ENCODE measurements at places on chromosomes 6 and 20.

DNA sequence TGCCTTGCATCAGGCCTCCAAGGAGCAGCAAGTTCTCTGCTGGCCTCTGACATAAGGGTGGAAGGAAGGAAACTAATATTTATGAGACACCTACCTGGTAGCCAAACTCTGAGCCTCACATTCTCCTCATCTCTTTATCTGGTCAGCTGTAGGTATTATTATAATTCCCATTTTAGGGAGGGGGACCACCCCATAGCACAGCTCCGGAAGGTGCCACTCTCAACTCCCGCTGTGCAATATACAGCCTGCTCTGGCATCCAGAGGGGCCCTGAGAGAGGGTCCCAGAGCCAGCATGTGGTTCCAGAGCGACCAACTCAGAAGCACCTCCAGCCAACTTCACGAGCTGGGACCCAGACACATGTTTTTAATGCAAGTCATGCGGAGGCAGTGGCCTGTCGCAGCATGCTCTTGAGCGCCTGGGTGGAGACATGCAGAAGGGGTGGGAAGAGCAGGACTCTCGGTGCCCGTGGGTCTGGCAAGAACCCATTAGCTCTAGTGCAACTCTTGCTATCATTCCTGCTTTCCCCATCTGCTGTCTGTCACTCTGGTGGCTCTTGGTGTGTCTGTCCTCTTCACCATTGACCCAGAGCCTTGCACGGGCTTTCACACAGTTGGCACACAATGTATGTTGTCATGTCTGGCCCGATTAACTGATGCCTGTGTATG lies 15.0 kb upstream of the MYMX start:
- no peak for DNase-seq

- no peak for DNase-seq
Observed at GRCh38 chr20:6705106-6705766, 62.2 kb upstream of the BMP2 start.

DNA sequence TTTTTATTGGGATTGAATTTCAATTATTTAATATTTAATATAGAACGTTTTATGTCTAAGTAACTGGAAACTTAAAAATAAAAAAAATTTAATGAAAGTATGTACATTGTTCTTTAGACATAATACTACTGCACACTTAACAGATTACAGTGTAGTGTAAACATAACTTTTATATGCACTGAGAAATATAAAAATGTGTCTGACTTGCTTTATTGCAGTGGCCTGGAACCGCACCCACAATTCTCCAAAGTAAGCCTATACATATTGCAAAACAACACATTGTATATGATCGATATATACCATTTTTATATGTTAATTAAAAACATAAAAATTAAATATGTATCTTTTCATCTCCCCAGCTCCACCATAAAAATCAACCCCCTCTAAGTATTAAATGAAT lies 42.8 kb downstream of the GFOD1 start:
- DNase-seq = no peak

DNA sequence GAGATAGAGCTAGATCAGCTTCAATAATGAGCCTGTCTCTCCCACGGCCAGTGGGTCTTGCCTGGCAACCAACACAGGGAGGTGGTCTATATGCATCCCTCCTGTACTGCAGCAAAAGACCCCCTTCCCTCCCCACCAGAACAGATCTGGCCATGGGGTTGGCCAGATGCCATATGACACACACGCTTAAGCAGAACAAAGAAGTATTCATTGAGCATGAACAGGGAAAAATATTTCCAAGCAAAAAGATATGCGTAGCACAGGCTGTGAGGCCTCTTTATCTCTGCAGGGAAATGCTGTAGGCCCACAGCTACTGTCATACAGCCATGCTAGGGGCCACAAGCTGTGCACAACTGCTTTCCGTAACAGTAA lies 73.4 kb upstream of the NRSN1 start:
- DNase-seq = no peak

GRCh38 chr6:39841291-39841690 lies 49.1 kb downstream of the DAAM2 start:
- DNase-seq = no peak

DNA sequence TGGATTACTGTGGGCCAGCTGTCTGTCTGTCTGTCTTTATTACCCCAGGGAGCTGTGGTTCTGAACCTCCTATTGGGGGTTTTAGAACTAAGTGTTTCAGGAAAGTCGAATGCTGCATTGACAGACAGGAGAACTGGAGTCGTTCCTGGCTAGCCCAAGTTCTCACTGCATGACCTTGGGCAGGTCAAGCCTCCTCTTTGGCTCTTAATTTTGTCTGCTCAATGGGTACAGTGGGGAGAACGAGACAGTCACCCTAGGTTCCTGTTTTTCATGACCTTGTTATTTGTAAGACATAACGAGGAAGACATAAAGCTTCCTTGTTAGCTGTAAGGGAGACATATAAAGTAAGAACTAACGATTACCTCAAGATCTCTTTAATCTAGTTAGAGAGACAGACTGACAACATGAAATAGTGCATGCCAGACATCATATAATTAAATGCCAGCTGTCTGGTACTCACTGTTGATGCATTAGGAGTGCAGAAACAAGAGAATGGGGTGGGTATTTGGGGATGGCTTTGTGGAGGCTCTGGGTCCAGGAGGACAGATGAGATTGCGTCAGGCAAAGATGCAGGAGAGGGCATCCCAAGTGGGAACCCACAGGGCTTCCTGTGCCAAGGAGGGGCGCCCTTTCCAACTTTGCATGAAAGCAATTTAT lies 3.7 kb upstream of the CCDC167 start:
- DNase-seq = no peak

DNA sequence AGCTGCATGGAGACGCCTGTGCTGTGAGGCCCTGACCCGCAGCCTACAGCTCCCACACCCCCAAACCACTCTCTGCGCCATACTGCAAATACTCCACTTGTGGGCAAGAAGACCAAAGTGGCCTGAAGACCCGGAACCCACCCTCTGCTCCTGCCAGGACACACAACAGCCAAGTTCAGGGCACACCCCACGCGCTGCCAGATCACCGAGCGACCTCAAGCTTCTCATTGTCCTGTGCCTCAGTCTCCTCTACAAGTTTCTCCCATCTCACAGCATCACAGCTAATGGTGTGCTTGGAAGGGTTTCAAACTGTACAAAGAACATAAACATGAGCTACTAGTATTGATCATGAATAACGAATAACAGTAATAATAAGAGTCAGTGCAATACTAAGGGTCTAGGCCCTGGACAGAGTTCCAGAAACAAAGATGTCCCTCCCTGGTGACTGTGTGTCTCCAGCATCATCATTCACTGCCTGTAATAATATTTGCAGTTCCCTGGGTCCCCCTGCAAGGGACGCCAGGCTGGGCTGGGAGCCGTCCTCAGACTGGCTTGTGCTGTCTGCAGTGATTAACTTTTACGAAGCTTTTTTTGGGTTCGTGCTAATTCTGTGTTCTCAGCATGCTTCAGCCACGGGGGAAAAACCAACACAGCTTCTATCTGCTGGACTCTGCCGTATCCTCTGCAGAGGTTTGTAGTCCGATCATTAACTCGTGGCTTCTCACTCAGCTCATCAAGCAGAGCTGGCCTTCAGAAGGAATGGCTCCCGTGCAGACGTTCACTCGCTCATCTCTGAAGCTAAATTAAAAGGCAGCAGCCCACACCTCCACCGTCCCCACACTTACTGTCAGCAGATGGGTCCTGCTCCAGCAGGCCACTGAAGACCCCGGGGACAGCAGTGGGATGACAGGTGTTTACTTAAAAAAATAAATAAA lies 81.6 kb upstream of the MPC1 start:
- DNase-seq = no peak

Data from NCI-H187 treated with DMSO at 0.1 percent for 48 hours (cell line).